ENCODE measurements at places on chromosomes 3 and 15.

GRCh38 chr3:64141476-64141875 is 83.8 kb downstream of the PRICKLE2 start:
- DNase-seq, result no peak

GRCh38 chr3:114994554-114995341 is 152.3 kb downstream of the ZBTB20 start:
- DNase-seq, result no peak

- DNase-seq, result no peak
Observed at GRCh38 chr15:44716983-44717602, 5.8 kb downstream of the B2M start.

GRCh38 chr3:146142757-146143156 is 18.2 kb downstream of the PLOD2 start:
- no peak for DNase-seq

DNA sequence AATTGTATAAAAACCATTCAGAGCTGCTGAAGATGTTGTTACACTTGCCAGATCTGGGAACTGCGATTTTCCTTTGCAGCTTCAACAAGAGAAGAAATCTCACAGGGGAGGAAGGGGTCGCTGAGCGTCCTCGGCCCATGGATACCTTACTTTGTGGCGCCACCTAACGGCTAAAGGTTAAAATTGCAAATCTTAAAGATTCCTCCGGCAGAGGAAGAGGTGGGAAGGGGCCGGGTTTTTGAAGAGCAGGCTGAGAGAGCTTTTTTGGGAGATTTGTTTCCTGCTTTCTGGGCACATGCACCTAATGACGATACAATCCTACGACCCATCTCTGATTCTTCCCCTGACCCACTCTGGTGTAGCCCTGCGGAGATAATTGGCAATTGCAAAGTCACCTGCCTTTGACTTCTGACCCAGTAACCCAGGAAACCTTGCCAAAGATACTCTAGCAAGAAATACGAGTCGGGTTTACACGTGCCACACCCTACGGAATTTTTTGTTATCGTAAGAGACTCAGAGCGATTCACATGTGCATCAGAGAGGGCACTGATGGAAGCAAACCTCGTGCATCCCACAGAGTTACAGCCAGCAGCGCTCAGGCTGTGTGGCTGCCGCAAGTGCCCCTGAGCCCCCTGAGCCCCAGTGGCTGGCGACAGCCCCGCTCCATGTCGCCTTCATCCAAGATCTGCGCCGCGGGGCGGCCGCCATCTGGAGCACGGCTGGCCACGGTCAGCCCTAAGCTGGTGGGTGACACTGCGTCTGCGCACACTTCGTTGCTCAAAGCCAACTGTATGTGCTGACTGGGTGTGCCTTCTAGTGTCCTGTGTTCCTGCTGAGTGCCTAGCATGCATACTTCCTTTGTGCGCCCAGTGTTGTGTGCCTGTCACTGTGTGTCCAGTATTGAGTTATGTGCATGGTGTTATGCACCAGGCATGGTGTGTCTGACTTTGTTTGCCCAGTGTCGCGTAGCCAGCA is 55.2 kb upstream of the CHRNA7 start:
- DNase-seq, result peak; percentile 53

GRCh38 chr3:136914739-136915138 is 43.0 kb upstream of the IL20RB start:
- no peak for DNase-seq

- DNase-seq, result no peak
Observed at GRCh38 chr15:33722005-33722672, 246.2 kb upstream of the CHRM5 start.

DNA sequence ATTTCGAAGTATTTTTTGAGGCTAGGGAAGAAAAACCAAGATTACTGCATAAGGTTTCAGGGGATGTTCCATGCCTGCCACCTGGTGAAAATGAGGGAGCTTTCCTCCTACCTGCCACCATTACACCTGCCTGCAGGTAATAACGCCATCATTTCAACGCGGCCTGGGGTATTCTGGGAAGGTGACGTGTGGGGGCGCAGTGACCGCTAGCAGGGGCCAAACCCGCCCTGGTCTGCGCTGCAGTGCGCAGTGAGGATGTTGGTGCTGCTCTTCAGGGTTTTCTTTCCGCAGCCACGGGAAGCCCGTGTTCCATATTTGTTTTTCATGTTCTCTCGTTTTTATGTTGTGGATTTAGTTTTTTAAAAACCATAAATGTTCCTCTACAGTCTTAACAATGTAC is 37.4 kb upstream of the SNRPN start:
- no peak for DNase-seq
